ENCODE measurements at places on chromosomes 3 and 15.

- DNase-seq: no peak
Observed at GRCh38 chr3:122230174-122230573, 46.7 kb downstream of the CASR start.

GRCh38 chr3:51967384-51968169 lies at the start of gene PCBP4:
Gene PCBP4 (minus strand): TSS chr3:51967454. CDS start chr3:51961240, 6,214 bp downstream.
- DNase-seq: peak; percentile 39

GRCh38 chr15:73792415-73792814 lies 39.3 kb upstream of the INSYN1 start:
- DNase-seq: no peak

DNA sequence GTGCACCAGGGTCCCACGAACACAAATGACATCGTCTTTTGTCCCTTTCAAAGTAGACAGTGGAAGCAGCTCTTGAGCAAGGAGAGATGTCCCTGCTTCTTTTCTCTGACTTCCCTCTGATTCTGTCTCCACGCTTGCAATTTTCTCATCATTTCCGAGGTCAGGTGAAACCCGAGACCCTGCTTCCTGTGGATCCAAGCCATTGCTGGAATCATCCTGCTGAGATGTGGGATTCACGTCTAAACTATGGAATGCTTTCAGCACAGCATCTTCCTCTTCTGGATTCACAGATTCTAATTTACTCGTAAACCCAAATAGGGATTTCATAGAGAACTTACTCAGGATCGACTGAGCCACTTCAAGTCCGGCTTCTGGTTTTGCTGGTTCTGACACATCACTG lies 127.1 kb downstream of the FMN1 start:
- no peak for DNase-seq

GRCh38 chr3:62184559-62184958 lies 188.8 kb downstream of the FEZF2 start:
- DNase-seq: no peak

DNA sequence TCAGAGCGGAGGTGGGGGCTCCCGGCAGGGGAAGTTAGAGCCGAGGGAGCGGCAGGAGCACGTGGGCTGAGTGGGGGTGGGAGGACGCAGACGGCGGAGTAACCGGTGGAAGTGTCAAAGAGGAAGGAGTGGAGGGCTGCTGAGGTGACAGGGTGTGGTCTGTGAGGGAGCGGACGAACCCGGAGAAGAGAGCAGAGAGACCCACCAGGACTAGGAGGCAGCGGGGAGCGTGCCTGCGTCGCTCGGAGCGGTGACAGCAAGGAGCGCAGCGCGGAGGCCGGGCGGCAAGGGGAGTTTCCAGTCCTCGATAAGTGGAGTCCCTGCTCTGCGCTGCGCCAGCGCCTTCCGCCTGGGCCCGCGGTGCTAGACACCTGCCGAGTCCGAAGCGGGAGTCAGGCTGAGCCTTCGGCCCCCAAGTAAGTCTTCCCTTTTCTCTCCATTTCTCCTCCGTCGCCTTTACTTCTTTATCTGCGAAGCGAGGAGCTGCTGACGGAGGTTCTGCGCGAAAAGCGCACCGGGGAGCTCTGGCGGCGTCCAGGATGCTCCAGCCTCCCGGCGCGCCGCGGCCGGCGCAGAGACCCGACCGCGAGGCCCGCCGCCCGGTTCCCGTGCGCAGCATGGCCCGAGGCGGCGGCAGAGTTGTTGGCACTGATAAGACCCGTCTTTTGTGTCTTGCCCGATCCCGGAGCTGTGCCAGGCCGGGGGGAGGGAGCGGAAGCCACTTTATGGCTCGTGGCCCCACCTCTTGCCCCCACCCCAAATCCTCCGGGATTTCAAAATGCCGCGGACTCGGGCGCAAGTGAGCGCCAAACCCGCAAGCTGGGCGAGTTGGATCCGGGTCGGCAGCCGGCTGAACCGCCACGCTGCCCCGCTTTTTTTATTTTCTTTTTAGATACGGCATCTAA lies 533.0 kb upstream of the SEMA6D start:
- no peak for DNase-seq

DNA sequence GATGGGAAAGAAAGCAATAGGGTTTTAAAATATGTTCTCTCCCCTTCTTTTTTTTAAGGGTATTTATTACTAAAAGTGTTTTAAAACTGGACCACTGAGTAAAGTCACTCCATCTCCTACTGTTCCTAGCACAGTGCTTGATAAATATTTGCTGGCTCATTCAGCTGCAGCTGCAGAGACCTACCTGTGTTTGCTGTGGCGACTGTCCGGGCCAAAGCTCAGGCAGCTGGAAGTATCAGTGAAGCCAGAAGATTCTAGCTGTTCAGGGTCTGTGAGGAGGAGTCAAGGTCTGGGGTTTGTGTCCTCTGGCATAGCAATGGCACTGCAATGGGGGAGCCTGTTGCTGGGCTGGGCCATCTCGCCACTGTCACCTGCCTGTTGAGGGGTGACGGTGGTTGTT lies 109.9 kb downstream of the RPLP1 start:
- DNase-seq: no peak

- no peak for DNase-seq
Observed at GRCh38 chr15:28990390-28990789, 104.6 kb downstream of the APBA2 start.

GRCh38 chr3:181009225-181009624 lies 19.7 kb upstream of the DNAJC19 start:
- peak; percentile 9 for DNase-seq

DNA sequence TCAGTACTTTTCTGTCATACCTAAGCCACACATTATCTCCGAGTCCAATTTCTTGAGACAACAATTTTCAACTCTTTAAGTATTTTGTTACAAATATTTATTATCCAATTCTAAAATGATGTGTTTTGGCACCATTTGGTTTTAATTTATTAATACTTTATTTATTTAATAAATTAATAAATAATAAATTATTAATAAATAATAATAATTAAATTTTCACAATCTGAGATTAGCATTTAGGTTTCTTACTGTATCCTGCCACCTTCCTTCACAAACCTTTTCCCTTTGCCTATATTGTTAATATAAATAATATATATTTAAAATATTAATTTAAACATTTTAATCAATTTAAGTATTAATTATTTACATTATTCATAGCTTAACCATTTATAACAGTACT lies 23.9 kb downstream of the TMEM207 start:
- no peak for DNase-seq

DNA sequence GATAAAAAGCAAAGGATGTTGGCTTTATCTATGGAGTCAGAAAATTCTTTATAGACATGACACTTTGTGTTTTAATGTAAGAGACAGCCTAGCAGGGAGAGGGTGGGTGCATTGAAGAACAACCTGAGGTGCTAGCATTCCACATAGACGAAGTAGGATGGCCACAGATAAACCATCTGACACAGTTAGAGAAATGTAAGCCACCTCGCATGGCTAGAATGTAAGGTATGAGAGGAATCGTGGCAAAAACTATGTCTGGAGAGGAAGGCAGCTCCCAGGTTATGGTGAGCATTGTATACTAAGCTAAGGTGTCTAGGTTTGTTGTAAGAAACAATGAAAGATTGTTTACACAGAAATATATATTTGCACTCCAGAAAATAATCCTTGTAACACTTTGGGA lies 194.0 kb upstream of the SLITRK3 start:
- DNase-seq: no peak

DNA sequence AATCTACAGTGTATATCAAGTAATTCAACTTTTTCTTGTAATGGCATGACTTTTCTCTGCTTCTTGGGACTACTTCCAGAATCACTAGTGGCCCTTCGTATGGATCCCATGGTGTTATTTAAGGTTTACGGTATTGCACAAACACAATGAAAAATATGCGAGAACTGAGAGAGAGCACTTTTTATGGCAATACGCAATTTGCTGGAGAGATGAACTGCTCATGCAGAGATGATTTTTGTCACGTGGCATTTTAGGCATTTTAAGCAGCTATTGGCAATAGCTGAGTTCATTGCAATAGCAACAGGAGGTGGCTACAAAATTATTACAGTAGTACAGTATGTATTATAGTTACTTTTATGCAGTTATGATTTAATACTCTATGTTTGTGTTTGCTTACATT lies 294.0 kb downstream of the UBE2E2 start:
- no peak for DNase-seq

- DNase-seq: no peak
Observed at GRCh38 chr15:46732060-46732459, 985.2 kb upstream of the SEMA6D start.

DNA sequence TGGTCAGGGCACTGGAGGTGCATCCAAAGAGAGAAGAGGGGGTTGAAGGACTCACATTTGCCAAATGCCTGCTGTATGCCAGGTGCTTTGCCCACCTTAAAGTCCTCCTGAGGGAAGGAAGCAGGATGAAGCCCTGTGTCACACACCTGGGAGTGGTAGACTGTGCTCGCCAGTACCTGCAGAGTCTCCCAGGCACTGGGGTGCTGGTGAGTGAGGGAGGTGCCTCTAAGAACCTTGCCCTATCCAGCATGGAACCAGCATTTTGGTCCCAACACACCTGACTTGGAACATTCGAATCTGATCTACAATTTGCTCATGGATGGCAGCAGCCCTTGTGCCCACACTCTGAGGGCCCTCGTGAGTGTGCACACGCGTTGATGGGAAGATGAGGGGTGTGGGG lies 76.7 kb downstream of the SEC22A start:
- no peak for DNase-seq

- DNase-seq: no peak
Observed at GRCh38 chr3:80010021-80010571, 242.3 kb upstream of the ROBO1 start.

DNA sequence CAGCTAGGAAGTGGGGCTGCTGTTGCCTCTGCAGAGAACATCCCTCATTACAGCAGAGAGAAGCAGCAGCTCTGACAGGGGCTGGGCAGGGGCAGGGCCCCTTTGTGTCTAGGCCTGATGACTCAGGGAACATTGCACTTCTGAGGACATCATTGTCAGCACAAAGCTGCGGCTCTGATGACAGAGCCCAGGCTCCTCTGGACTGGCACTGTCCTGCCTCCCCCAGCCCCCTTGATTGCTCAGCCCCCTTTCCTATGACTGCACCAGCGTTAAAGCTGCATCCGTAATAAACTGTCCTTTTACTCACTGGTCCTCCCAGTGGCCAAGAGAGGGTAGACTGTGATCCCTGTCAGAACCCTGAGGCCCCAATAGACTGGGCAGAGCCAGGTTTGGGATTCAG lies 18.3 kb downstream of the TRH start:
- DNase-seq: no peak

GRCh38 chr3:119181765-119182164 lies 8.4 kb downstream of the UPK1B start:
- DNase-seq: no peak

- no peak for DNase-seq
Observed at GRCh38 chr3:28867836-28868235, 413.0 kb upstream of the RBMS3 start.

DNA sequence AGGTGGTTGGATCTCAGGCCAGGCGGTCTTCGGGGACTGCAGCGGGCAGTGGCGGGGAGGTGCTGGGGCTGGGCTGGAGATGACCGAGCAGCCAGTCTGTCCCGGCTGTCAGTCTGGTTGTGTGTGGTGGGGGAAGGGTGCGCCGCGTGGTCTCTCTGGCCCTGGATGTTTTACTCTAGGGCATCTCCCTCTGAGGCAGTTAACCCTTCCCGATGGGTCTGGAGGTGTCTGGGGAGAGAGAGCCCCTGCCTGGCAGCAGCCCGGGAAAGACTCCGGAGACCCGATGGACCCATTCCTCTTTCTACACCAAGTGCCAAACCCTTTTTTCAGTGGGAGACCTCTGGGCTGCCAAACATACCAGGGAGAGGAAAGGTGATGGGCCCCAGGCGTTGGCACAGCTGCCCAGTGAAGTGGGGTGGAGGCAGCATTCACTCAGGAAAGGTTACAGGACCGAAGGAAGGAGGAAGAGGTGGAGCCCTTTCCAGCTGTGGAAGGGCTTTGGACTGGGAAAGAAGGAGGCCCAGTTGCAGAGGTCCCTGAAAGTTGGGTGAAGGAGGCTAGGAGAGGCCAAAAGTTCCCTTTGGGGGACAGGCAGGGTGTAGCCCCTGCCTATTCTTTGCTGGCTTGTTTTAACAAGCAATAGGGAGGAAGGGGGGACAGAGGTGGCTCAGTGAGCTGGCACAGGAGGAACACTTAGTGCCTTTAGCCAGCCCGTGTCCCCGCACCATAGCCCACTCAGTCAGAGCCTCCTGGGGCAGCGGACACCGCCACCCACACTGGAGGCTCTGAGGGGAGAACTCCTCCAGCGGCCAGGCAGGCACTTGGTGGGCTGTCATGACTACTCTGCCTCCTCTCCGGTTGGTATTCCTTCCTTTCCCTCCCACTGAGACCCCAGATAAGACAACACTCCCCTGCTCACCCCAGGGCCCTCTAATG lies 2.7 kb upstream of the BAHD1 start:
- no peak for DNase-seq

DNA sequence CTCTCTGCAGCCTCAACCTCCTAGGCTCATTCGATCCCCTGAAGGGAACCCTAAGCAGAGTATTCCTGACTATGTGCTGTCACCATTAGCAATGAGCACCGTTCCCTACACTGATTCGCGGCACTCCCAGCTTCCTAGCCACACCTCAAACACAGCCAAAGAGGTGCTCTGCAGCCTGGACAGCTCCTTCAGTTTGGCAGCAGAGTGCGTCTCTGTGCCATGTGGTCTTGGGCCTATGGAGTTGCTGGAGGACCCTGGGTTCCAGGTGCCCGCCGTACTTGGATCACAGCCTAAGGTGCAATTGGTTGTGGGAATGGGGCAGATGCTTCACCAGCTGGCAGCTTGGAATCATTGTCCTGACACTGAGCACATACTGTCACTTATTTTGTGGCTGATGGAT lies 17.3 kb upstream of the IL12A start:
- DNase-seq: no peak

DNA sequence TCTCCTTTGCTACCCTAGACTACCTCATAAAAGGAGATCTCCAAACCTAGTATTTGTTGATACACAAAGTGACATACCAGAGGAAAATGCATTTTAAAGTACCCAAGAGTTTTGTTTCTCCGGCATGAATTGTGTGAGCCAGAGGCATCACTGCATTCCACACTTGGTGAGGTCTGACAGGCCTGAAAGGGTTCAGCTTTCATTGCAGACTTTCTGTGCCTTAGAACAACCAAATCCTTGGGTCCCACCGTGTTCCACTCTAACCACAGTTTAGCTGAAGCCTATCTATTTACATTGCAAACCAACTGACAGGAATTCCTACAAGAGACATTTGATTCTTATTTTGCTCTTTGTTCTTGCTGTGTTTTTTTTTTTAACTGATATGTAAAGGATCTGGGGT lies 21.0 kb upstream of the EID1 start:
- no peak for DNase-seq

DNA sequence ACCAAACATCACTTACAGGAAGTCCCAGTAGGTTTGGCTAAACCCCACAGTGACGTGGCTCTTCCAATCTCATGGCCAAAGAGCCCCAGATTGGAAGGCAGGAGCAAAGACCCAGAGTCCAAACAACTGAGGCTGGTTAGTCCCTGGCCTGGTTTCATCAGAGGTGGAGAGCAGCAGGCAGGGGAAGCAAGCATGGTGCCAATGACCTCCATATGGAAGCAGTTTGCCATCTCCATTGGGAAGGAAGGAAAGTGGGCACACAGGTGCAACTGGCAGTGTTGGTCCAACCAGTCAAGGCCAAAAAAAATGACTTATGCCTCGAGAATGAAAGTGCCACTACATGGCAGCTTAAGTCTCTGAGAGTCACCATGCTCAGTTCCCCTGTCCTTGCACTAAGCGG lies 175.9 kb downstream of the NTRK3 start:
- DNase-seq: no peak
